ENCODE measurements at places on chromosomes 5 and 9.

DNA sequence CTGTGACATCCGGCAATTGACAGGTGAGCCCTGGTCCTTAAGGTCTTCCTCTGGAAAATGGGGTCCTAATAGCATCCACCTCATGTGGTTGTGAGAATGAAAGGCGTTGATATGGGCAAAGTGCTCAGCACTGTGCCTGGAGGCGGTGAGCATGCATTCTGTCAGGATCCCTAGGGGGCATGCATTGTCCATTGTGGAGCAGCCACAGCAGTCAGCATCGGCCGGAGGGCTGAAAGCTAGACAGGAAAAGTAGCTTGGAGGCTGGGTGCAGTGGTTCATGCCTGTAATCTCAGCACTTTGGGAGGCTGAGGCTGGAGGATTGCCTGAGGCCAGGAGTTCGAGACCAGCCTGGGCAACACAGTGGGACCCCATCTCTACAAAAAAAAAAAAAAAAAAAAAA is 122.2 kb downstream of the LHX2 start:
- no peak for DNase-seq

DNA sequence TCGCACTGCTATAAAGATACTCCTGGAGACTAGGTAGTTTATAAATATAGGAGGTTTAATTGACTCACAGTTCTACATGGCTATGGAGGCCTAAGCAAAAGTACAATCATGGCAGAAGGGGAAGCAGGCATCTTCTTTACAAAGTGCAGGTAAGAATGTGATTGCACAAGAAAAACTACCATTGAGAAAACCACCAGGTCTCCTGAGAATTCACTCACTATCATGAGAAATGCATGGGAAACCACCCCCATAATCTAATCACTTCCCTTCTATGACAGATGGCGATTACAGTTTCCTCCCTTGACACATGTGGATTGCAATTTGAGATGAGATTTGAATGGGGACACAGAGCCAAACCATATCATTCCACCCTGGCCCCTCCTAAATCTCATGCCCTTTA is 121.2 kb upstream of the ST8SIA4 start:
- no peak for DNase-seq

DNA sequence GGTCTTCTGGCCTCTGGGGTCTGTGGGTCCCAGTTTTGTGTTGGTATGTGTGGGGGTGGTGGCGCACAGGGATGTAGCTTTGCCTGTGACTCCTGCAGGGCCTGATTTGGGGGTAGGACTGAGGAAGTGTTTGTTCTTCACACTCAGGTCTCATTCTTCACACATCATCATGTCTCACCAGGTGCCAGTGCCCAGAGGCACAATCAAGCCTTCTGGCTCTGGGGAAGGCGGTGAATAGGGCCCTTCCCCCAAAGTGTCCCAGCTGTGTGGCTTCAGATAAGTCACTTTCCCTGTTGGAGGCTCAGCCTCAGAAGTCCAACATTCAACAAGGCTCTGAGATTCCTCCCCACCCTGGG is 5.1 kb downstream of the DBN1 start:
- no peak for DNase-seq

DNA sequence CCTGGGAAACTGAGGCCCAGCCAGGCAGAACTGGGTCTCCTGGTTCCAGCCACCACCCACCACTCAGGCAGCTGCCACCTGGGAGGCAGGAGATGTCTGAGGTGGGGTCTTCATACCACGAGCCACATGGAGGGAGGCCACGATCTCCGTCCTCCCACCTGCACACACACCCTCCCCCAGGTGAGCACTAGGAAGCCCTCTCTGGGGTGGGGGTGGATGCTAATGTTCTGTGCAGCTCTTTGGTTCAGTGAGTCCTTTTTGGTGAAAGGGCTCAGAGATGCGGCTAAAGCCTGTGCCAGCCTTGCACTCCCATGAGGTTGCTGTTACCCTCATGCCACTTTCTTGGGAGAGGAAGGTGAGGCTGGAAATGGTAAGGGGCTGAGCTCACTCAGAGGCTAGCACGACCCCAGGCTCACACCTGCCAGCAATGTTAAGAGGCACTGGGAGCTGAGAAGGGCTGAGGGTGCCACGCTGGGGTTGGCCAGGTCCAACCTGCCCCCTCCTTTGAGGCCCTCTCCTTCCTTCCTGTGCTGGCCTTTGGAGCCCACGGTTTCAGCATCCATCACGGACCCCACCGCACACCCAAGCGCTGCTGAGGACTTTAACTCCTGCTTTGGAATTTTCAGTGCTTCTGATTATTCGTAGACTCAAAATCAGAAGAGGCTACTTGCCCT is 26.6 kb upstream of the OBP2B start:
- DNase-seq: no peak

DNA sequence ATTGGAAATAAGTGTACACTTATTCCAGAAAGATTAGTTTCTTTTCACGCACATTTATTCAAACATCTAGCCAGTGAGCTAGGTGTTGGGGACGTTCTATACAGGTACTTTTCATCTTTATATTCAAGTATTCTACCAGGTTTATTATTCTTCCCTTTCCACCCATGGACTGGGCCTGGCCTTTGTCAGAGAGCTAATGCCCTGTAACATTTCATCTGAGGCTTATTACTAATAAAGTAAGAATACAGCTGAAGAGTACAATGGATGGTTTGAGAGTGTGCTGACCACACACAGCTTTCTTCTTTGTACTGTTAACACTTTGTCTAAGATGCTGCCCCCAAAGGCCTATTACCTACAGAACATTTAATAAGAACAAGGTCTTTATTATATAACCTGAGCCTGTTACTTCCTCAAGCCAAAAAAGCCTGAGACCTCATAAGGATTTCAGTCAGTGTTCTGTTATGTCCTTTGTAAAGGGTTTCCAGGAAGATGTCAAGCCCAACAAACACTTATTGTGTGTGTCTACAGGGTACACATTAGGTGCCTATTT is 93.5 kb downstream of the ZNF608 start:
- no peak for DNase-seq

- DNase-seq: no peak
Measured at GRCh38 chr9:122236681-122237080, 7.9 kb upstream of the LHX6 start.

DNA sequence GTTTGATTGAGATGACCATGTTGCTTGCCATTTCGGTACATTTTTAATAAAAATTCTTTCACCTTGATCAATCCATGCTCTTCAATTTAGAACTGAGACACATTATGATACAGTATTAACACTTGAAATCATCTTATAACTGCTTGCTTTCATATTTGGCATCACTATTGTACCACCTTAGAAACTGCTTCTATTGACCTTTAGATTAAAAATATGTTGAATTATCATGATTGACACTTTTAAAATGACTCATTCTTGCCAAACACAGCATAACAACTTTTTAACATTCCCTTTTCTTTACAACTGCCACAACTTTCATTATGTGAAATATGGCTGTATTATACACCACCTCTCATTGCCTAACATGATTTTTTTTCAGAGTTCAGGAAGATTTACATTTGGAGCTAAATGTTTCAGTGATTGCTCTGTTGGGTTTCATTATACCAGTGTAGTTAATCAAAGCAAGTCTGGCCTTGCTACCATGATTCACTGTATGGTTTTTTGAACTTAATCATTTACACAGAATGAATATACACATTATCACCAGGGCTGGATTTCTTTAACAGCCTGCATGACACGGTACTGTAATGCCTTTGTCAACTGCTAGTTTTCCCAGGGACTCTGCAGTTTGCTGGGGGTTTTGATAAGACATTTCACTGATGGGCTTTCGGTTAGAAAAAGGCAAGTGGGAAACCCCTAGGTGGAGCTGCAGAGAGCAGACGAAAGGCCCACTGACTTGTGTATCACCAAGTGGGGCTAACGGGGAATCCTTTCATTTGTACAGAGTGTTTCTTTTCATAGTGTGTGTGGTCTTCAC is 93.6 kb upstream of the TLE4 start:
- no peak for DNase-seq

DNA sequence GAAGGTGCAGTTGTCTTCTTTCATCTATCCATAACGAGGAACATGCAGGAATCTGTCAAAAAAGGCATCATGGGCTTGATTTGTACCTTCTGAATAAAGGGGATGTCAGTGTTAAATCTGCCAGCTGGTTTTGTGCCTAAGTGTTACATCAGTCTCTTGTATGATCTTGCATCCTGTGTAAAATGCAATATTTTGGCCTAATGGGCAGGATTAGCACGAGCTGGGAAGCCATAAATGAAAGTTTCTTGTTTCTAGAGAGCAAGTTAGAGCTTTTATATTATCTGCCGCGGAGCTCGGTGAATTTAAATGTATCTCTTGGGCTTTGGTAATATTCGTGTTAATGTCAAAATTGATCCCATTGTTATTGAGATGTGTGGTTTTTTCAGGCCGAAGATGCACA is 526.1 kb upstream of the WWC1 start:
- no peak for DNase-seq

DNA sequence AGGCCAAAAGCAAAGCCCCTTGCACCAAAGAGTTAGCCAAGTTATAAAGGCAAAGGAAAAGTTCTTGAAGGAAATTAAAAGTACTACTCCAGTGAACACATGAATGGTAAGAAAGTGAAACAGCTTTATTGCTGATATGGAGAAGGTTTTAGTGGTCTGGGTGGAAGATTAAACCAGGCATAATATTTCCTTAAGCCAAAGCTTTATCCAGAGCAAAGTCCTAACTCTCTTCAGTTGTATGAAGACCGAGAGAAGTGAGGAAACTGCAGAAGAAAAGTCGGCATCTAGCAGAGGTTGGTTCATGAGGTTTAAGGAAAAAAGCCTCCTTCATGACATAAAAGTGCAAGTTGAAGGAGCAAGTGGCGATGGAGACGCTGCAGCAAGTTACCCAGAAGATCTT is 3.1 kb upstream of the NUDT12 start:
- DNase-seq: no peak

DNA sequence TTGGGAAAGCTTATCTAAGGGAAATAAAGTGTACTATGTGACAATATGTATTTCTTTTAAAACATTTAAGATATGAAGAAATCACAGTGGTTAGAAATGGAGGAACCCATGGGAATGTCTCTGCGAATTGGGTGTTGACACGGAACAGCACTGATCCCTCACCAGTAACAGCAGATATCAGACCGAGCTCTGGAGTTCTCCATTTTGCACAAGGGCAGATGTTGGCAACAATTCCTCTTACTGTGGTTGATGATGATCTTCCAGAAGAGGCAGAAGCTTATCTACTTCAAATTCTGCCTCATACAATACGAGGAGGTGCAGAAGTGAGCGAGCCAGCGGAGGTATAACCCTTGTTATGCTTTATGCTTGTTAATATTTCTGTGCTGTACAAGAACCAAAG is 69.9 kb downstream of the ADGRV1 start:
- no peak for DNase-seq

- peak; percentile 23 for DNase-seq
Measured at GRCh38 chr5:112412346-112412745, 6.7 kb downstream of the EPB41L4A start.

DNA sequence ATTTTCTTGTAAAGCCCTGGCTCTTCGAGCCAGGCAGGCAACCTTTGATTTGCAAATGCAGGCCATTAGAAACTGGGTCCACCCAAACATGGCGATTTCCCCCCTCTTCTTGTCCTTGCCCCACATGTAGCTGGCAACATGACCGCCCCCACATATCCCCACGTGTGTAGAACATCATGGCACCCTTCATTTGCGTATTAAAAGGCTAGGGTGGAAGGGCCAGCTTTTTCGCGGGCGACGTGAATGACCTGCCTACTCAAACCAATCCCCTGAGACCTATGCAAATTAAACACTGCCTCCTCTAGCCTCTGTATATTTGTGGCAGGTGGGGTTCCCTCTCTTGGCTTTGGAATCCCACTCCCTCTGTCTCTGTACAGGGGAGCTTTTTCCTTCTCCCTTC is 107.0 kb upstream of the CLINT1 start:
- no peak for DNase-seq

- no peak for DNase-seq
Measured at GRCh38 chr9:93059011-93059714, 662 bp downstream of the SUSD3 start.

DNA sequence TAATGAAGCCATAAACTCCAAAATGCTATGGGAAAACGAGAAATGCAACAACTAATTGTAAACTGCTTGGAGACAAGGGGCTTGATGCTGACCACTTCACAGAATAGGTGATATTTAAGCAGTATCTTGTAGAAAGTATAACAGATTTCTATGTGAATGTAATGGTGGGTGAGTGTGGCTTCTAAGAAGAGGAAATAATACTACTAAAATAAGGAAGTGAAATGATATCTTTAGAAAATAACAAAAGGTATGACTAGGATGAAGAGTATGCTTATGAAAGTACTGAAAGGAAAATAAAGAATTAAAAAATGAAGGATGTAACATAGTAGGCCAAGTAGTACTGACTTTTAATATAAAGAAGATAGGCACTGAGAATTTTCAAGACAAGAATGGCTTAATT is 94.2 kb downstream of the AGTPBP1 start:
- DNase-seq: no peak

DNA sequence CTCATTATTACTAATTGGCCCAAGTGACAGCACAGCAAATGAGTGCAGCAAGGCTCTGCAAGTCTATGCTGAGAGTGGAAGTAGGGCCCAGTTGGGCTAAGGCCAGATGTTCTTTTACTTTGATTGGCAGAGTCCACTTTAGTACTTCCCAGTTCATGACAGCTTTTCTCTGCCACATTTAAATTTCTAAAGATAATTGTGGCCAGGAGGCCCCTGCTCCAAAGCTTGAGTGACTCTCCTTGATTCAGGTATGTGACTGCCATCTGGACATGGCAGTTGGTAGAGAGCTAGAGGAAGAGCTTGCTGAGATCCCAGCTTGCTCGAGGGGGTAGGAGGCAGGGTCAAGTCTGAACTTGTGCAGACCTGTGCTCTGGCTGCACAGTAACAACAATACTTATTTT is 154.1 kb downstream of the CARTPT start:
- no peak for DNase-seq

DNA sequence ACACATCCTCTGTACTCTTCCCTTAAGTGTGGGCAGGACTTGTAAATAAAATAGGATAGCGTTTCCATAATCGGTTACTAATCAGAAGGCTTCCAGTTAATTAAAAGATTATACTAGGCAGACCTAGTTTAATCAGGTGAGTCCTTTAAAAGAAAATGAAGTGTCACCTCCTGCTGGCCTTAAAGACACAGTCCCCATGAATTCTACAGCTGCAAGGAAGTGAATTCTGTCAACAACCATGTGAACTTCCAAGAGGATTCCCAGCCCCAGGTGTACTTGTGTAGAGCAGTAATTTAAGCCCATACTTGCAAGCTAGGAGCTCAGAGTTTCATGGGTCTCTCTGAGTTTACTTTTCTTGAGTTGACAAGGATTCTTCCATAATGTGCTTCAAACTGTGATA is 918.3 kb downstream of the DTWD2 start:
- DNase-seq: no peak

DNA sequence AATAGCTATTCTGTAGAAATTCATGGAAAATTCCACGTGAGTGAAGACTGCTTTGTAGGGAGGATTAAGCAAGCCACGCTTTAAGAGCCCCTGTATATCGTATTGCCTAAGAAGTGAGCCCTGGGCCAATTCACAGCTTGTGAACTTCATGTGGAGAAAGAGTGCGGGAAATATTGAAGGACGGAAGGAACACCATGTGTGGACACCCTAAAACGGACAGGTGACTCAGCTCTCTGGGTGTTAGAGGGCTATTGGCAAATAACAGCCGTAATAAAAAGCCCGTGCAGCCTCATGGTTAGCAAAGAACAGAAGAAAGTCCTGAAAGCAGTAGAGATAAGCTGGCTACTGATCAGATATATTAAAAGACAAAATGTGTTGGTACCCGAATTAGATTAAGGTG is 26.4 kb downstream of the ZNF366 start:
- no peak for DNase-seq
